D341Med (cell line): ENCODE measurements at places on chromosomes 6 and 20.

- DNase-seq = no peak
Observed at GRCh38 chr6:72675396-72675795, 53.5 kb downstream of the KCNQ5 start.

GRCh38 chr6:63804381-63804956, 168.9 kb downstream of the PHF3 start:
- no peak for DNase-seq

GRCh38 chr6:44452725-44453124, 65.2 kb downstream of the CDC5L start:
- DNase-seq = no peak

DNA sequence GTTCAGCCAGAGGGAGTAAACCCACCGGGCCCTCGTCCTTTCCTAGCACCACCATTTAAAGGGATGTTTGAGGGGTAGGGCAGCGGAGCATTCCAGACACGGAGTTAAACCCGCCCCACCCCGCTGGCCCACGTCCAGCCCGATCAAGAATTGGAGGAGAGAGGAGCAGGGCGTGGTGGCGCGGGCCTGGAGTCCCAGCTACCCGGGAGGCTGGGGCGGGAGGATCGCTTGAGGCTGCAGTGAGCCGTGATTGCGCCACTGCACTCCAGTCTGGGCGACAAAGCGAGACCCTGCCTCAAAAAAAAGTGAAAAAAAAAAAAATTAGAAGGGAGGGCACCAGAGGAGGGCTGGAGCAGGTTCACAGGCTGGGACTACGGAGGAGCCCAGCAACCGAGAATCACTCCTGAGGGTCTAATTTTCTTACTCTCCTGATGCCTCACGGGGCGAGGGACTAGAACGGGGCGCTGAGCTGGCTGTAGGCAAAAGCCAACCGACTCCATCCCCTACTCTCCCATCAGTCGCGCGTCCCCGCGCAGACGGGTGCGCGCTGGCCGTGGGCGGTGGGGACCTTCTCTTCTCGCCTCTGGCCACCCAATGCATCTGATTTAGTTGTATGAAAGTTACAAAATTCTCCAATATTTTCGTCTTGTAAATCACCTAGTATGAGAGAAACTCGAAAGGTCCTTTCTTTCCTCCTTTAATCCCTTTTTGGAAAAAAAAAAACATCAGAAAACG, 6.1 kb upstream of the HSPA1B start:
- DNase-seq = peak; percentile 61

- no peak for DNase-seq
Observed at GRCh38 chr6:139872665-139873064, 498.2 kb upstream of the CITED2 start.

DNA sequence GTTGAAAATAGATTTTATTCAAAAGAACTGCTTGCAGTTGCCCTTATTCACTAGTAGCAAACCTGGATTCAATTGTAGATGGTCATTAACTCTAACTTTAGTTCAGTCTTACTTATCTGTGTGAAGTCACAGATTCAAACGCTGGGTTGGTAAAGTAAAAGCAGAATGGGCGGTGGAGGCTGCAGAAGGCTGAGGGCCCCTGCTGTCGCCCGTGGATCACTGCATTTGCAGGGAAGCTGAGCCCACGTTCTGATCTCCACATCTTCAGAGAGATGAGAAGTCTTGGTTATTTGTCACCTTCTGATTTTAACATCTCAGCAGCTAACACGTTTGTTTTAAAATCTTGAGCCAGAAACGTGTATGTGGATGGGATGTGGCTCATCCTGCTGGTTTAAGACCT, 75.1 kb downstream of the SNX9 start:
- peak; percentile 46 for DNase-seq
